Stimulated activated CD4-positive, alpha-beta T cell treated with anti-CD3 and anti-CD28 coated beads, Interleukin-4, amount 100 ng/mL, for 1 hour (primary cell): ENCODE measurements at places on chromosomes 1 and 21.
A peak's percentile ranks its signal among the peaks of the same experiment; 100 is the strongest.

DNA sequence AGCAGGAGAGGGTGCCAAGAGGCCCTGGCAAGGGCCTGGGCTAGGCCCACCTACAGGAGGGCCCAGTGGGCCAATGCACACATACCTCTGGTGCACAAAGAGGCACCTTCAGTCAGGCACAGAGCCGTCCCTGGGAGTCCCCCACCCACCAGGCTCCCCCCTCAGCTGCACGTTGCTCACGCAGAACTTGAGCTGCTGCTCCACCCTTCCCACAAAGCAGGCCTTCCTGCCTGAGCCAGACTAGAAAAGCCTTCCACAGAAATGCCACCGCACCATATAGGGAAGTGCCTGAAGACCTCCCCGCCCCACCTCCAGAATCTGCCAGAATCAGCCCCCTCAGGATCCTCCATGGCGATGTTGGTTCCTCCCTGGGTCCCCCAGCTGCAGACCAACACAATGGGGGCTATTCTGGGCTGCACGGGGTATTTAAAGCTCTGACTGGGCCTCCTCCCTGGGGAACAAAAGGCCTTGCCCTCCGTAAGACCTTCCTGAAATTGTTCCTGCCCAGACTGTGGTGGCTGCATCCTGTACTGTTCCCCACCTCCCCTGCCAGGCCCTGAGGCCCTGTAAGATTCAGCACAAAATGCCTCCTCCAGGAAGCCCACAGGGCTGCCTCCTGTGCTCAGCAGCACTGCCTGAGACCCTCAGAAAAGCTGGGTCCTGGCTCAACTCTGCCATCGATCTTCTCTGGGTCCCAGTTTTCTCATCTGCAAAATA, 27.2 kb downstream of the HSPG2 start:
- peak; percentile 56 for DNase-seq

GRCh38 chr1:88784551-88784950, 100.5 kb downstream of the PKN2 start:
- DNase-seq, result no peak

DNA sequence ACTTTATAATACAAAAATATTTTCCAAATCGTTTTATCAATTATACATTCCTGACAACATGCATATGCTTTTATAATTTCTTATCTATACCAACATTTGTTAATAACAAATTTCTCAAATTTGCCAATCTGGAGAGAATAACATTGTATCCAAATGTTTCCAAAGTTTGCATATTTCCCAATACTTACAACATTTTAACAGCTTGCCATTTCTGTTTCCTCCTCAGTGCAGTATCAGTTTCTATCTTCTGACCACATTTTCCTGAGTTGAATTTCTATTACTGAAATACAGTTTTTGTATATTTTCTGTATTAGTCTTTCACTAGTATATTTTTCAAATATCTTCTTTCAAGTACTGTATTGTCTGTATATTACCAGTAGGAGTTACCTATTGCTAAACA, 1594.3 kb downstream of the PLA2G4A start:
- DNase-seq, result no peak

DNA sequence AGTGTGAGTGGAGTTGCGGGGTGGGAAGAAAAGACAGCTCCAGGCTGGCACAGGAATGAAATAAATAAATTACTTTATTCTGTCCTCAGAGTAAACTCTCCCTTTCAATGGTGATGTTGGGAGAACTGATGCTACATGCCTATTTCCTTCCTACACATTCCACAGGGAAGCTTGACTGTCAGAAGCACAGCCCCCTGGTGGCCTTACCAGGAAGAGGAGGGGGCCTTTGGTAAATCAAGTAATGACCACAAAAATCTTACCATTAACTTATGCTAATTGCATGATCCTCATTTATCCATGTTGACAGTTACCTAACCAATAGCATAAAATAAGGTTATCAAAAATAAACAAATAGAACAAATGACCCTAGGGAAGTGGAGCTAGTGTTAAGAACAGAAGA, 605.0 kb upstream of the PKN2 start:
- DNase-seq, result no peak

DNA sequence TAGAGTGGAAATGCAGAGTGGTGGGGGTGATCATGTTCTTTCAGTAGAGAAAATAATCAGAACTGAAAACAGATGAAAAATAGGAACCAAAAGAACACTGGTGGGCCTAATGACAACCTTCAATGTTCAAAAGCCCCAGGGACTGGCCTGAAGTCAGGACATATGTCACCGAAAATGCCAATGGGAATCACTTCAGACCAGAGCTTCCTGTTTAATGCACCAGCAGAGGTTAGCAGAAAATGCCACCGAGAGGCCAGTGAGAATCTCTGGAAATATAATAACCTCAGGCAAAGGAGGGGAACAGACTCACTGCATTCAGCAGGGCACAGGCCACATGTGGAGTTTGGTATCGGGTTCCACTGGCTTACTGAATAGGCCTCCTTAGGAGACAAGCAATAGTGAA, 15.9 kb upstream of the CD58 start:
- no peak for DNase-seq

GRCh38 chr21:37940691-37941090, 24.4 kb upstream of the KCNJ6 start:
- no peak for DNase-seq

GRCh38 chr1:6355621-6356020, 37.9 kb downstream of the ACOT7 start:
- no peak for DNase-seq

GRCh38 chr1:29237852-29238619, 1.7 kb downstream of the PTPRU start:
- no peak for DNase-seq

DNA sequence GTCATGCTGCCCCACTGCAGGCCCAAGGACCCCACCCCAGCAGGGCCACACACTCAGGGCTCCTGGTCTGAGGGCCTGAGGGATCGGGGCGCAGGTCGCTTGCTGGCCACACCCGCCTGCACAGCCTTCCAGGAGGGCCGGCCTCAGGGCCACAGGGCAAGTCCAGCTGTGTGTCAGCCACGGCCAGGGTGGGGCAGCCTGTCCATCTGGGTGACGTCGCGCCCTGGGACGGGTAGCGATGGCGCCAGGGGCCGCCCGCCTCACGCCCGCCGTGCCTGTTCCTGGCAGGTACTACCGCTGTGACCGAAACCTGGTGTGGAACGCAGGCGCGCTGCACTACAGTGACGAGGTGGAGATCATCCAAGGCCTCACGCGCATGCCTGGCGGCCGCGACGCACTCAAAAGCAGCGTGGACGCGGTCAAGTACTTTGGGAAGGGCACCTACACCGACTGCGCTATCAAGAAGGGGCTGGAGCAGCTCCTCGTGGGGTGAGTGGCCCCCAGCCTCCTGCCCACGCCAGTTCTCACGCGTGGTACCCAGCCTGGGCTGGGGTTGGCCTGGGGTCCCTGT, 2.5 kb downstream of the COL6A1 start:
- DNase-seq, result no peak

DNA sequence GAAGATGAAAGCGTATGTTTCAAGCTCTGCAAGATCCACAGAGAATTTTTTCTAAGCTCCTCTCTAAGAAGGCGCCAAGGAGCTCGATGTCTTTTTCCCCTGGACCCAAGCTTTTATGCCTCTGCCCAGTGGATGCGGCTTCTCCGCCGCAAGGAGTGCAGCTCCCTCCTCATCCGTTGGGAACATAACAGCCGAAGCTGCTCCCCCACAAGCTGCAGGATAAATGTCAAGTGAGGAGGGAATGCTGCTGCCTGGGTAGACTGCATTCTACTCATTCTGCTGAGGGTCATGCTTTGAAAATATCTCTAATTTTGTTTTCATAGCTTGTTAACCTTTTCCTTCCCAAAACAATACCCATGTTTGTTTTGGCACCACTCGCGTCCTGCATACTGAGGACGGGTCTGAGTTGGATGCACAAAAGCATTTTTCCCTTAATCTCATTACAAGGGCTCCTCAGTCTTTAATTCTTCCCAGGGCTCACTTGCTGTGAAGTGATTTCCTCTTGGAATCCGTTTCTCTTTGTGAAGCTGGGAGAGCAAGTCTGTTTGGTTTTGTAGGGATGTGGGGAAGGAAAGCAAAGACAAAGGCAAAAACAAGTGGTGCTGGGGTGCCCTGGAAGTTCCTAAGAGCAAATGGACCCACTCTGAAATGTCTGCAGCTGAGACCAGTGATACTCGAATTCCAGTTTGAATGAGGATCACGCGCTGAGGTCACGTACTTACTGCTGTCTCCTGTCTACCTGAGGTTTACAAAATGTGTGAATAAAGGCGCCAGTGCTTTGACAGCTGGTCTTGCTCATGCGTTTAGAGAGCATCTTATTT, 134.0 kb upstream of the IRF2BP2 start:
- no peak for DNase-seq

GRCh38 chr1:212971312-212971711, 21.0 kb downstream of the VASH2 start:
- no peak for DNase-seq

DNA sequence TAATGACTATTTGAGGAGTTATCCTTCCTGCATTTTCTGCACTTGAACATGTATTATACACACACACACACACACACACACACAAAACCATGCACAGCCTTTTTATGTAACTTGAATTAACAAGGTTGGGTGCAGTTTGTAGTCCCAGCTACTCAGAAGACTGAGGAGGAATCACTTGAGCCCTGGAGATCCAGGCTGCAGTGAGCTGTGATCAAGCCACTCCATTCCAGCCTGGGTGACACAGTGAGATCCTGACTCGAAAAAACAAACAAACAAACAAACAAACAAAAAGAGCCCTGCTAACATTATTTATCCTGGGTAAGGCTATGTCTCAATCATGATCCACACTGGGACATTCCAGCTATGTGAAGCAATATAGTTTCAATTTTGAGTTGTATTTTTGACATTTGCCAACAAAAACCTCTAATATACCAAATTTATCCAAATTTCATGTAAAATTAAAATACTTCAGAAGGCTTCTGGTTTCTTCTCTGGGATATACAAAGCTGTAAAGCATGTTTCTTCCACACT, 156.8 kb downstream of the NTPCR start:
- DNase-seq, result no peak

DNA sequence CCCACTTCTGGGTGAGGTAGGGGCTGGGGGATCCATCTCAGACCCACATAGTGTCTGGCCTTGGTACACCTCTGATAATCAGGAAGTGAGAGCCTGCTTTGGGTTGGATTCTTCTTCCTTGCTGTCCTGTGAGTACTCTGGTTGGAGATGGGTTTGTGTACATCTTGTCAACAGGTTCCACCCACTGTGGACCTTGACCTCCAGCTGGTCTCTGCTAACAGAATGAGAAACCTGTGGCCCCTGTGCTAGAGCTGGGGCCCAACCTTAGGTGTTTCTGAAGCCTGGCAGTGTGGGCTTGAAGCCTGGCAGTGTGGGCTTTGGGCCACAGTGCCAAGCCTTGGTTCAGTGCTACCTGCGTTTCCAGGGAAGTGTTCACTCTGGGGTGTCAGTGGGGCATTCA, 2.6 kb downstream of the ZBTB48 start:
- no peak for DNase-seq

DNA sequence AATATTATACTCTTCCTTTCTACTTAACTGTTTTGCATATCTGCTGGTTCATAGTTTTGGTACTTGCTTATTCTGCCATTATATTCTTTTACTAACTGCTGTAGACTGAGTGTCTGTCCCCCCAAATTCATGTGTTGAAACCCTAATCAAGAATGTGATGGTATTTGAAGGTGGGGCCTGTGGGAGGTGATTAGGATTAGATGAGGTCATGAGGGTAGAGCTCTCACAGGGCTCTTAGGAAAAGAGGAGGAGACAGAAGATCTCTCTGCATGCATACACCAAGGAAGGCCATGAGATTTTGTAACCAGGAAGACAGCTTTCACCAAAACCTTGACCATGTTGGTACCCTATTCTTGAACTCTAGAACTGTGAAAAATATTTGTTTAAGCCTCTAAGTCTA, 354.1 kb upstream of the B3GALT2 start:
- DNase-seq, result no peak

- no peak for DNase-seq
These were observed 50.6 kb downstream of the WDR64 start for GRCh38 chr1:241702442-241703373.

- DNase-seq, result peak; percentile 35
These were observed 15.1 kb downstream of the THBS3 start for GRCh38 chr1:155192346-155193274.

DNA sequence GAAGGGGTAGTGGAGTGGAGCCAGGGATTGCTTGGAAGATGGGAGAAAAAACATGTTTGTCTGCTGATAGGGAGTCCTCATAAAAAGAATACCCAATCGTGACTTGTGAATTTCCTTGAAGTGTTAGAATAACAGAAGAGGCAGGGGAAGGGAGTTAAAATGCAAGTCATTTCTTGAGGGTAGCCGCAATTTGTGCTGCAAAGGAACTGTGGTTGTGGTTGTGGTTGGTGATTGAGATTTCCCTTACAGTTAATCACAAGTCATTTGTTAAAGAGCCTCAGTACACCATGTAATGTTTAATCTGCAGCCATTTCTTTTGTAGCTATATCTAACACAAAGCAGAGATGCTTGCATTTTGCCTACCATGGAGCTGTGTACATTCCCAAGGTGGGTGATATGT, 38.5 kb upstream of the EGLN1 start:
- DNase-seq, result peak; percentile 17

DNA sequence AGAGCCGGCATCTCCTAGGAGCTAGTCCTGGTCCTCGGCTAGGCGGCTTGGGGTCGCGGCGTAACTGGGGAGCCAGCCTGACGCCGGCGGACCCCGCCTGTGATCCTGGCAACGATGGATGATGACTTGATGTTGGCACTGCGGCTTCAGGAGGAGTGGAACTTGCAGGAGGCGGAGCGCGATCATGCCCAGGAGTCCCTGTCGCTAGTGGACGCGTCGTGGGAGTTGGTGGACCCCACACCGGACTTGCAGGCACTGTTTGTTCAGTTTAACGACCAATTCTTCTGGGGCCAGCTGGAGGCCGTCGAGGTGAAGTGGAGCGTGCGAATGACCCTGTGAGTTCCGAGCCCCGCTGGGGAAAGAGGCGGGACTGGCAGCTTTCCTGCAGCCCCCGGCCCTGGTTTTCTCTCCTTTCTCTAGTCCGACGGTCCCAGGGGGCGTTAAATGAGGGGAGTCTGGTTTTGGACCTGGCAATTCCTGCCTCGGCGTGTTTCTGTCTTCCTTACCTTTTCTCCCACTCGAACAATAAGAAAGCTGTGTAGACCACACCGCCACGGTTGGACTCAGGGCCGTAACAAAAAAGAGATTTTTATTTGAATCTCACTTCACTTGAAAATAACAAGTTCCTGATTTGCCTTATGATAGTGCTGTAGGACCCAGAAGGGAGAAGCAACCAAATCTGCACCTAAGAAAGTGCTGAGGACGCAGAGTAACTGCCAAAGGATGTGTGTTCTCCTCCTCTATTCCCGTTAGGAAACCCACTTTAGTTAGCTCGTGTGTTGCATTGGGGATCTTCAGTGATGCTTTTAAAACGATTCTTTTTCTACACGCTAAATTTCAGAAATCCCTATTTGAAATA, at the start of gene SPRTN:
Gene SPRTN (plus strand): TSS at position 24 of the 859 bp plus-strand sequence. CDS start 91 bp downstream, at position 115.
- no peak for DNase-seq

DNA sequence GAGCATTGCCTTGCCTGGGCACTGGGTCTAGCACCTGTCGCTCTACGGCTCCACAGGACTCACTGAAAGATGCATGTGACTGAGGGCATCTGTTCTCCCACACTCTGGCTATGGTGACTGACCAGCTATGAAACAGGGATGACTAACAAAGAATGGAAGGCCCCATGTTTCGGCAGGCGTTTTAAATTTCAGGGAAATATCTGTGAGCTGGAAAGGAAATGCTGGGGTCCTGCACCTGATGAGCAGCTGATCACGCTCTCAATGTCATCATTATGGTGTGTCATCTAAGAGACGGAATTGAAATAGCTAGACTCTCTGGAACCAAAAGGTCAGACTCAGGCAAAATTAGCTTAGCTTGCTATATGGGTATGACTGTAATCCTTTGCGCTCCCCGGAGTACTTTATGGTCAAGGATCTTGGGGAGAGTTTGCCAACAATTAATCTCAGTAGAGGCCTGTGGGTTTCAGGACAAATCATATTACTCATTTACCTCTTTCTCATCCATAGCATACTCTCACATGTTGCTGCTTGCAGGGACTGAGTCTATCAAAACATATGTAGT, 24.5 kb upstream of the PALMD start:
- no peak for DNase-seq
